ENCODE measurements at places on chromosomes 6 and 20.

DNA sequence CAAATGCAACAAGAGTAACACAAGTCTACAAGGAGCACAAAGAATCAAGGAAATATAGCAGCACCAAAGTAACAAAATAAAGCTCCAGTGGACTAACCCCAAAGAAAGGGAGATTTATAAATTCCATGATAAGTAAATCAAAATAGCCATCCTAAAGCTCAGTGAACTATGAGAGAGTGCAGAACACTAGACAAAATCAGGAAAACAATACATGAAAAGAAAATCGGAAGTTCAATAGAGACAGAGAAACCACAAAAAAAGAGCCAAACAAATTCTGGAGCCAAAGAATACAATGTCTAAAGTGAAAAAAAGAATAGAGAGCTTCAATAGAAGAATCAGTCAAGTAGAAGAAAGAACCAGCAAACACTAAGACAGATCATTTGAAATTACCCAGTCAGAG, 247.3 kb upstream of the TENT5A start:
- no peak for DNase-seq

- DNase-seq, result no peak
Observed at GRCh38 chr20:53550280-53551187, 43.1 kb downstream of the ZNF217 start.

DNA sequence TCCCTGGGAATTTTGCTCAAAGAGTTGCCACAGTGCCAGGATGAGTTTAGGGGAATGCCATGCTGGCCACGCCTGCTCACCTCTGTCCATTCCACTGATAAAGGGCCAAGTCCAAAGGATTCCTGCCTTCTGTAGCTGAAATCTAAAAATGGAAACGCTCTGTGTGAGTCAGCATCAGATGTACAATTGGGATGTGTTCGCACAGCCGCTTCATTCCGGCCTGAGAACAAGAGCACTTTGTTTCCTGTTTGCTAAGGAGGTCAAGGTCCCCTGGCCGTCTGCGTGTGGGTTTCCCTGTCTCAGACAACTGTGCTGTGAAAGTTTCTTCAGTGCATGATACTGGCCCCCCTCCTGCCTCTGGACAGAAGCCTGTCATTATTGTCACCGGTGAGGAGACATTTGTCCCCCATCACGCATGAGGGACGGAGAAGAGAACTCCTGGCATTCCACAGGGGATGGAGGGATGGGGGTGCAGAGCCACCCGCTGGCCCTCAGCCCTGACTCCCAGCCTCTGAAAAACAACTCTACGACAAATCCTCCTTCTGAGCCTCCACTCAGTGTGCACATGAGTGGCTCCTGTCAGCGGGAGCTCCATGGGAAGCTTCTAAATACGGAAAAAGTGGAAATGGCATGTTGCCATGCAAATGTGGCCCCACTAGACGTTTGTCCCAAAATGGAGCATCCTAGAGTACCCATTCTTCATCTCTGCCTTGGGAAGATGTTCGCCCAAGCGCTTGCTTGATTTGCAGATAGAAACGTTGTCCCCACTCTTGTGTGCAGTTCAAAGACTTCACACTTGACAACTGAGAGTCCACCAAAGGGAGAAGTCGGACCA, 143.5 kb upstream of the AFDN start:
- no peak for DNase-seq

GRCh38 chr6:109447878-109448555, 7.5 kb downstream of the SMPD2 start:
- no peak for DNase-seq

GRCh38 chr6:100347901-100348550, 116.7 kb downstream of the SIM1 start:
- no peak for DNase-seq

- no peak for DNase-seq
Observed at GRCh38 chr6:22208026-22208425, 88.8 kb downstream of the PRL start.

DNA sequence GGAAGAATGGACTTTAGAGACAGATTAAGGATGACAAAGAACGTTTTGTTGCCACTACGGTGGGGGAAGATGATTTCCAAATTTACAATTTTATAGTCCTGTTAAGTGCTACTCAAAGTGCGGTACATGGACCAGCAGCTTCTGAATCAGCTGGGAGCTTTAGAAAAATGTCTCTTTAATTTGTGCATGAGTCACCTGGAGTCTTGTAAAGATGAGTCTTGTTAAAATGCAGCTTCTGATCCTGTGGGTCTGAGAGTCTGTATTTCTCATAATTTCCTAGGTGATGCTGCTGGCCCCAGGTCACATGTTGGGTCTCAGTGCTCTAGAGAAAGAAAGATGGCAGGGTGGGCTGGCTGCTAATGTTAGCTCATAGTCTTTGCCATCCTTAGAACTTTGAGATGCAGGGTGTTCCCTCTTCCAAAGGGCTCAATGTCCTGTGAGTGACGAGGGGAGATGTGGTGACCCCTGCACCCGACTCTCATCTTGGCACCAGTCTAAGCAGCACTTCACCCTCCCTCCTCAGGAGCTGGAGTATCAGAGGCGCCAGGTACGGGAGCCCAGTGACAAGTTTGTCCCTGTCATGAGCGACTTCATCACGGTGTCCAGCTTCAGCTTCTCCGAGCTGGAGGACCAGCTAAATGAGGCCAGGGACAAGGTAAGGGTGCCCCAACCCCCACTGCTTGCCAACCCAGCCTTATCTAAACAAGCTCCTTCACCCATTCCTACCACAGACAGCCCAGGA, 34.5 kb downstream of the MOCS1 start:
- no peak for DNase-seq

- DNase-seq, result no peak
Observed at GRCh38 chr6:109672175-109672574, 18.8 kb downstream of the AK9 start.

- DNase-seq, result peak; percentile 32
Observed at GRCh38 chr6:16136621-16137450, 8.0 kb downstream of the MYLIP start.

- no peak for DNase-seq
Observed at GRCh38 chr20:16191496-16191895, 381.8 kb downstream of the KIF16B start.

DNA sequence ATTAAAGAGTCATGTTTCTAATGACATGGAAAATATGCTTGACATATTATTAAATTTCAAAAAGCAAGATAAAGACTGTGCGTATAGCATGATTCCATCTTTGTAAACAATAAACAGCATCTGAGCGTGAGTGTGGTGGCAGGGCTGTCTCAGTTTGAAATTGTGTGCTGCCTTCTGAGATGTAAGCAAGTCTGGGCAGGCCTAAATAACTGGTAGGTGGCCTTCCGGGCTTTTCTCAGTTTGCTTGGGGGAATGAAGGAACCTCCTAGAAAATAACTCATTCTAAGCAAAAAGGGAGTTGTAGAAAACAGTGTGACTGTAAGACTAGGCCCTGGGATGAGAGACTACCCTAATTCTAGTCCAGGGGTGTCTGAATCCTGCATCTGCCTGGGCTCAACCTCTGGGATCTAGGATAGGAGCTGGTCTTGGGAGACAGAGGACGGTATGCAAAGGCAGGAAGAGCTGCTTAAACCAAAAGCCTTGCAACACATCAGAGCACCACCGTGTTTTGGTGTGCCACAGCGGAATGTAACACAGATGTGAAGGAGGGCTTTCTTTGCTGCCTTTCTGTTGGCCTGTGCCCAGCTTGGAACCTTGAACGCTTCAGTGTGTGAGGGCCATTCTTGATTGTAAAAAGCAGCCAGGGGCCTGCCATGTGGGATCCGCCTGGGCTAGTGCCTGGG, 63.5 kb upstream of the L3MBTL3 start:
- DNase-seq, result no peak

DNA sequence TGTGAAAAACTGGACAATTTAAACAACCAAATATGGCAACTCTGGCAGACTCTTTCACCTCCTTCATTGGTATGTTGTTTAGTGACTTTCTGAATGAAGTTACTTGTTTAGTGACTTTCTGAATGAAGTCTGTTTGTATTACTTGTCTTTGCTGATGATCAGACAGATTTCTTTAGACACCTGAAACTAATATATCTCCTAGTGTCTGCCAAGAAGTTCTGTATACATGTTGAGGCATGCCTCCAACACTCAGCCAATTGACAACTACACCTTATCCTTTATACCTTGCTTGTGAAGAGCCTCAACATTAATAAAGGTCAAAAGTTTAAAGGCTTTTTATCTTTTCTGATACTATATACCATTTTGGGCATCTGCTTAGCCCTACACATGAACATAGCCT, 725.4 kb upstream of the EPHA7 start:
- DNase-seq, result no peak

- DNase-seq, result peak; percentile 78
Observed at GRCh38 chr20:63941282-63942081, 14.7 kb downstream of the UCKL1 start.

- no peak for DNase-seq
Observed at GRCh38 chr6:37783856-37784584, 35.5 kb upstream of the ZFAND3 start.

DNA sequence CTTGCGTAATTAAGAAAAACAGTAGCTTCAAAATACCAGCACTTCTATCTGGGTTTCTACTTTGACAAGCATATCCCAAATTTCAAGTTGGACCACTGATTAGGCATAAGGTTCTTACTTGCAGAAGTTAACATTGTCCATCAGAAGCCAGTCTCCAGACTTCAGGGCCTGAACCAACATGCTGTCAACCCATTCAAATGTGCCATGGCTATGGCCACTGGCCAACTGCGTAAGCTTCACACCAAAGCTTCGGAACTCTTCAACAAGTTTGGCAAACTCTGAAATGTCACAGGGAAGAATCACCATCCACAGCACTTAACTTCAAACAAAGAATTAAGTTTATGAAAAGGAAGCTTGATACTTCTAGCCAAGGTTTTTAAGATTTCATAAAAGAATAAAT, 78.0 kb upstream of the LYRM2 start:
- DNase-seq, result no peak

GRCh38 chr20:64052987-64053840, 3.8 kb upstream of the SOX18 start:
- no peak for DNase-seq

DNA sequence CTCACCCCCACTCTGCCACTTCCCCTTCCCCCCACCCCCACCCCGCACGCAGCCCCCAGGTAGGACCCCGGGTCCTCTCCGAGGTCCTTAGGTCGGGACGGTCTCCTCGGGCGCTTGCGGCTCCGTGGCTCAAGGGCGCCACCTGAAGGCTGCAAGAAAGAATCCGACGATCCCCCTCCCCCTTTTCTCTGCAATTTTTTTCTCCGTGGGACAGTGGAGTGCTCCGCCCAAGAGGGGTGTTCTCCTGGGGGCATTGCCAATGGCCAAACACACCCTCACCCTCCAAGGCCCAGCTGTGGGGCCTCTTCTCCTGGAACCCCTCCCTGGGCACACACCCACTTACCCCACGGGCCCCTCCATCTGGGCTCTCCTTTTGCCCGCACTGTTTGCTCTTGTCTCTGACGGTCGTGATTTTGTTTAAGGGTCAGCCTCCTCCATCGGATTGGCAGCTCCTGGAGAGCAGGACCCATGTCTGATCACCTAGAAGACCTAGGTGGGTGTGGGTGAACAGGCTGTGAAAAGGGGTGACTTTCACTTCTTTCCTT, 1.1 kb upstream of the TMEM74B start:
- no peak for DNase-seq

GRCh38 chr6:157401734-157402338, 20.8 kb downstream of the ZDHHC14 start:
- DNase-seq, result no peak

- DNase-seq, result no peak
Observed at GRCh38 chr20:55667955-55668354, 337.4 kb downstream of the CBLN4 start.

DNA sequence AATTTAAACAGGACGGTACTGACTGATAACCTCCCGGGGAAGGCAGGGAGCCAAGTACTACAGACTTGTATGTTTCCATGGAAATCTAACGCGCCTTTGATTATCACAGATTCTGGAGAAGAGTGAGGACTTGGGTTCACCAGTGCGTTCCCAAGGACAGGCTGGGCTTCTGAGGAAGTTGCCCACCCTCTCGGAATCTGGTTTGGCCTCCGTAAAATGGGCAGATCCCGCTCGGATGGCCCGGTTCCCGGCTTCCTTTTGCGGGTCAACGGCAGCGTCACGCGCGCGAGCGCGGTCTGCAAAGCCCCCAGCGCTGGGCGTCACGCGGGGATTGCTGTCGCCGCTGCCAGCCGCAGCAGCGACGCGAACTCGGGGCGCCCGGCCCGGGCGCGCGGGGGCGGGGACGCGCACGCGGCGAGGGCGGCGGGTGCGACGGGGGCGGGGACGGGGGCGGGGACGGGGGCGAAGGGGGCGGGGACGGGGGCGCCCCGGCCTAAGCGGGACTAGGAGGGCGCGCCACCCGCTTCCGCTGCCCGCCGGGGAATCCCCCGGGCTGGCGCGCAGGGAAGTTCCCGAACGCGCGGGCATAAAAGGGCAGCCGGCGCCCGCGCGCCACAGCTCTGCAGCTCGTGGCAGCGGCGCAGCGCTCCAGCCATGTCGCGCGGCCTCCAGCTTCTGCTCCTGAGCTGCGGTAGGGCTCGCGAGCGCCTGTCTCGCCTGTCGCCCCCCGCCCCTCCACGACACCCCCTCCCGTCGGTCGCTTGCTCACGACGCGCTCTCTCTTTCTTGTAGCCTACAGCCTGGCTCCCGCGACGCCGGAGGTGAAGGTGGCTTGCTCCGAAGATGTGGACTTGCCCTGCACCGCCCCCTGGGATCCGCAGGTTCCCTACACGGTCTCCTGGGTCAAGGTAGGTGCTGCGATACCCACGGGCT, at the start of gene CD83:
TSS of gene CD83 (plus strand) at position 615 of the 933 bp plus-strand sequence. CDS start at position 655, 40 bp downstream.
- DNase-seq, result peak; percentile 82

DNA sequence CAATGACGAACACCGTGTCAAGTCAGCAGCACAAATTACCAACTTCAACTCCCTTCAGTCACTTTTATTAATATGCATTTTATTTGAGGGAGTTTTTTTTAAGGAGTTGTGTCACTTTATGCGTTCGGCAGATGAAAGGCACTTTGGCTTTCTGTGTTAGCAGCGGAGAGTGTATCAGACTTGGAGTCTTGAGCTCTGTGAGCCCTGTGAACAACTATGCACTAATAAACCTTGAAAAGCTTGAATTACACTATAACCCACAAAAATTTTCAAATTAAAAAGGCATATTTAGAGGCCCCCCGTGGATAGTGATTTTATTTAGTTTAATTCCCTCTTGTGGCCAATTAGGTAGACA, 335.3 kb upstream of the NT5E start:
- DNase-seq, result no peak

- no peak for DNase-seq
Observed at GRCh38 chr6:161748535-161749416, 474.9 kb upstream of the AGPAT4 start.

GRCh38 chr6:144778773-144779492, 493.8 kb downstream of the UTRN start:
- no peak for DNase-seq

DNA sequence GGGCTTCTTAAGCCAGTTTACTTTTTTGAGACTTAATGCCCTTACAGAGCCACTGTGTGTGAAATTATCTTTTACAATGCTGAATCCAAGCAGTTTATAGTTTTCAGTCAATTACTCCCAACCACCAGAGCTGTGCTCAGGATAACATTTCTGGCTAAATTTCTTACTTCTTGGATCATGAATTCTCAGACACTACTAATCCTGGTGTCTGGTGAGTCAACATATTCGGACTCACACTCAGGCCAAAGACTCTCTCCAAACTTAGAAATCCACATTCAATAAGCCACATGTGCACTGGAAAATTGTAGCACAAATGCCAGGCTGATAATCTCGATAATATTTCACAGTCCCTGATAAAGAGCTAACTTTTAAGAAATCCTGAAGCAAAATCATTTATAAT, 49.0 kb downstream of the PTPRT start:
- no peak for DNase-seq

- DNase-seq, result peak; percentile 21
Observed at GRCh38 chr6:163554663-163555062, 140.1 kb downstream of the QKI start.
